Inflammatory macrophage treated with lipopolysaccharide for 1 hour (primary cell): ENCODE measurements at places on chromosomes 6 and 20.

DNA sequence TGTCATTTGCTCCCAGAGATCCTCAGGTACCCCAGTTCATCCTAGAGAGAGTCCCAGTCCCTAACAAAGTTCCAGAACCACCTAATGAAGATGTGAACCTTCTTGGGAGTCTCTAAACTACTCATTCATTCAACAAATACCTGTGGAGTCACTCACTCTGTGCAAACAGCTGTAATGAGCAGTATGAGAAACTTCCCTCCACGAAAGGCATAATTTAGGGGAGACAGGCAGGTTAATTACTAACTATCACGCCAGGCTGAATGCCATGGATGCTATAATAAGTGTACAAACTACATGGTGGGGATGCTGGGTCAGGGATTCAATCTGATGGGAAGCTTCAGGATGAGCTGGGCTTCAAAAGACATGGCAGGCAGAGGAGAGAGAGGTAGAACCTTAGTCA, 70.1 kb upstream of the AFDN start:
- DNase-seq: no peak

- DNase-seq: no peak
These were observed 386.2 kb downstream of the THBS2 start for GRCh38 chr6:168867247-168868102.

DNA sequence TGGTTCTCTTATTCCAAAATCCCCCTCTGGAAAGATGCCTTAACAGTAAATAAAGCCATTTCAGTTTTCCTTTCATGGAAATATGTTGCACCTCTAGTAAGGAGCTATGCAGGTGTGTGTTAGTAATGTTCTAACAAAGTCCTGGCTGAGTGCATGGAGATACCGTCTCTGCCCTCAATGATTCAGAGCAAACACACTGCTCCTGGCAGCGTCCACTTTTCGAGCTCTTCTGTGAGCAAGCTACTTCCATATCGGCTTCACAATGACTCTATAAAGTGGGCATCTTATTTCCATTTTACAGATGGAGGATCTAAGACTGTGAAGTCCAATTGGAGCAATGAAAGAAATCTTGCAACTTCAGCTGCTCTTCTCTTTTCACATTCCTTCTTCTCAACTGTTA, 3.1 kb downstream of the KLHL32 start:
- no peak for DNase-seq

DNA sequence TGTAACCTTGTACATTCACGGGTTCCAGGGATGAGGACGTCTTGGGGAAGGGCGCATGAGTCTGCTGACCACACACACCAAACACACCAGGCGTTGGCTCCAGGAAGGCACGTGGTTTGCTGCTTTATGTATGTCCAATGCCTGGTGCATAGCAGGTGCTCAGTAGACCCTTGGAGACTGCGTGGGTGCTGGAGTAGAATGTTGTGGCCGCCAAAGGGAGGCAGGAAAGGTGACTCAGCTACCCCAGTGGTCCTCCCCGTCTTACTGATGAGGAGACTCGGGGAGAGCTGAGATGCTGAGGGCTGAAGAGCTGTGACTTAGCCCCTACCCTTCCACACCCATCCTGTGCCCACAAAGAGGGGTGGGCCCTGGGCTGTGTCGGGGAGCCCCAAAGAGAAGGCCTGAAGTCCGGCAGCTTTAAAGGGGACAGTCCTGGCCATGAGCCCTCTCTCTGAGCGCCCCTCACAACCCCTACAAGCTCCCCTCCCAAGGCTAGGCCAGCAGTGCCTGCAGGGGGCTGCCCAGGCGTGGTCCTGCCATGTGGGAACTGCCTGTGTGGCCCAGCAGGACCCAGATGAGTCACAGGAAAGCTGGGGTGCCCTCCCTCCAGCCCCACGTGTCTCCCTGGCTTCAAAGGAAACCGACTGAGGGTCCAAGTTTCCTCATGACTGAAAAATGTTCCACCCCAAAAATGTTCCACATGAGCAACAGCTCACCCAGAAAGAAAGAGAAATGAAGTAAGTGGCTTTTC, 28.0 kb upstream of the PTGIS start:
- DNase-seq: no peak

GRCh38 chr6:52362443-52363227, 684 bp downstream of the PAQR8 start:
- no peak for DNase-seq
